ENCODE measurements at places on chromosomes 7 and 10.

DNA sequence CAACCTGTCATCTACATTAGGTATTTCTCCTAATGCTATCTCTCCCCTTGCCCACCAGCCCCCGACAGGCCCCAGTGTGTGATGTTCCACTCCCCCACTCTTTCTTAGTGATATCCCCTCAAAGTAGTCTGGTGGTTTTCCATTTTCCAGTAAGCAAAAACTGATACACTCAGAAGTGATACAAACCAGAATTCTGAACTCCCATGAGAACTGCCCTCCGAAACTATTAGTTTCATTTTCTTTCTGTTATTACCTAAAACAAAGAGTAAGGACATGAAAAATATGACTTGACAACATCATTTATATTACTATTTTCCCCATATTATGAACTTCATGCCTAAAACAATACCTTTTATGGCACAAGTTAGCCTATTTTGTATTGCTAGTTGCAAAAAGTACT is 175.0 kb downstream of the OTUD1 start:
- DNase-seq, result no peak

- no peak for DNase-seq
Measured at GRCh38 chr7:71868797-71869196, 543.3 kb downstream of the CALN1 start.

DNA sequence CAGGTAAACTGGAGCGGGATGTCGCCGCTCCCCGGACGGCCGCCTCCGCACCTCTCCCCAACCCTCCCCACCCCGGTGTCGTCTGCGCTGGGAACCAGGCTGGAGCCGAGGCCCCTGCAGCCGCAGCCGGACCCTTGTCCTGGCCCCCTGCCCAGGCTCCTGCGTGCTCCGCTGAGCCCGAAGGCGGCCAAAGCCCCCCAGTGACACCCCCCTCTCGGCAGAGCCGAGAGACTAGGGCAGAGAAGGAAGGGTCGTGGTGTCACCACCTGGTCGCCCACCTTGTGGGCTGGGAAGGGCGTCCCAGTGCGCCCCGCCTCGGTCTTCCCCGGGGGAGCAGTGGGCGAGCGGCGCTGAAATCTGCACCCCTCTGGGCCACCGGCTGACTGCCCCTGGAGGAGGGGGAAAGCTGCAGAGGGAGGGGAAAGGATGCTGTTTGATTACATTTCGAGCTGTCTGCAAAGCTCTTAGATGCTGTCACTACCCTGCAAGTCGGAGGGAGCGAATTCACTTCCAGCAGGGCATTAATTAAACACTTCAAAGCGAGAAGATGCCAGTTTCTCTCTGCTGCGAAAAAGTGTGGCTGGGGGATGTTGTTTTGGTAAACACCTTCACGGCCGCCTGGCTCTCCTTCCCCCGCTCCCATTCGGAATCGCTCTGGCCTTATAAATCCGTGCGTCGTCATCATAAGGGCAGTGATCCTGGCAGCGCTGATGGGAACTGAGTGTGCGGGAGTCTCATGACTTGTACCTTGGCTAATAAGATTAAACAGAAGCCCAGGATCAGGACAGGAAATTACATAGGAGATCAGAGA is 622 bp downstream of the DYNC1I1 start:
- DNase-seq, result no peak

DNA sequence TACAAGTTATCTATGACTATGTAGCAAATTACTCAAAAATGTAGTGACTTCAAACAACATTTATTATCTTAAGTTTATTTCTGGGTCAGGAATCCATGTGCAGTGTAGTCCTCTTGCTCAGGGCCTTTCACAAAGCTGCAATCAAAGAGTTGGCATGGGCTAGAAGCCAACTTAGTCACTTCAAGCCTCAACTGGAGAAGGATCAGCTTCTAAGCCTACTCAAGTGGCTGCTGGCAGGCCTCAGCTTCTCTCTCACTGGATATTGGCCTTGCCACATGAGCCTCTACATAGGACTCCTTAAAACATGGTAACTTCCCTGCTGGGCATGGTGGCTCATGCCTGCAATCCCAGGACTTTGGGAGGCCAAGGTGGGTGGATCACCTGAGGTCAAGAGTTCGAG is 5.0 kb upstream of the NFE2L3 start:
- DNase-seq, result peak; percentile 41

GRCh38 chr10:86365346-86366032 is 1.1 kb downstream of the GRID1 start:
- peak; percentile 10 for DNase-seq

GRCh38 chr7:47636433-47637175 is 54.7 kb upstream of the TNS3 start:
- DNase-seq, result peak; percentile 22

DNA sequence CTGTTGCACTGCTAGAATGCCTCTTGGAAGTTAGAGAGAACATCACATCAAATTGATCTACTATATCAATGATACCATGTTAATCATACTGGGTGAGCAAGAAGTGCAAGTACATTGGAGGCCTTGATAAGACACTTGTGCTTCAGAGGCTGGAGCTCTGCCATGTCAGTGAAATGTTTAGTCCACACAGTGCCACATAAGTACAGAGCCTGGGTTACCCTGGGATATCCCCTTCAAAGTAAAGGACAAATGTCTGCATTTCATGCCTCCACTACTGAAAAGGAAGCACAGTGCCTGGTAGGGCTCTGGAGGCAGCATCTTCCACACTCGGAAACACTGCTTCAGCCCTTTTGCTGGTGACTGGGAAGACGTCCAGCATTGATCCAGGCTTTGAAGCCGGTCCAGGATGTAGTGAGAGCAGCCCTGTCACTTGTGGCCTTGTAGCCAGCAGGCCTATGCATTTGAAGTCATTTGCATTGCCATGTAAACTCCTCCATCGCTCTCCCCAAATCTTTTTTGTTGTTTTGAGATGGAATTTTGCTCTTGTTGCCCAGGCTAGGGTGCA is 15.7 kb upstream of the STN1 start:
- no peak for DNase-seq

- DNase-seq, result no peak
Measured at GRCh38 chr7:92850516-92850915, 14.1 kb upstream of the CDK6 start.

GRCh38 chr7:1269336-1269890 is 36.7 kb downstream of the UNCX start:
- no peak for DNase-seq

GRCh38 chr7:71860572-71860971 is 551.6 kb downstream of the CALN1 start:
- DNase-seq, result no peak

- DNase-seq, result peak; percentile 49
Measured at GRCh38 chr10:97771055-97771891, 526 bp downstream of the SFRP5 start.
